Activated CD8-positive, alpha-beta T cell treated with anti-CD3 and anti-CD28 coated beads, Interleukin-2, amount 10 ng/mL, durations not matched to agents 7 days and 5 days (primary cell): ENCODE measurements at places on chromosomes 1 and 21.

DNA sequence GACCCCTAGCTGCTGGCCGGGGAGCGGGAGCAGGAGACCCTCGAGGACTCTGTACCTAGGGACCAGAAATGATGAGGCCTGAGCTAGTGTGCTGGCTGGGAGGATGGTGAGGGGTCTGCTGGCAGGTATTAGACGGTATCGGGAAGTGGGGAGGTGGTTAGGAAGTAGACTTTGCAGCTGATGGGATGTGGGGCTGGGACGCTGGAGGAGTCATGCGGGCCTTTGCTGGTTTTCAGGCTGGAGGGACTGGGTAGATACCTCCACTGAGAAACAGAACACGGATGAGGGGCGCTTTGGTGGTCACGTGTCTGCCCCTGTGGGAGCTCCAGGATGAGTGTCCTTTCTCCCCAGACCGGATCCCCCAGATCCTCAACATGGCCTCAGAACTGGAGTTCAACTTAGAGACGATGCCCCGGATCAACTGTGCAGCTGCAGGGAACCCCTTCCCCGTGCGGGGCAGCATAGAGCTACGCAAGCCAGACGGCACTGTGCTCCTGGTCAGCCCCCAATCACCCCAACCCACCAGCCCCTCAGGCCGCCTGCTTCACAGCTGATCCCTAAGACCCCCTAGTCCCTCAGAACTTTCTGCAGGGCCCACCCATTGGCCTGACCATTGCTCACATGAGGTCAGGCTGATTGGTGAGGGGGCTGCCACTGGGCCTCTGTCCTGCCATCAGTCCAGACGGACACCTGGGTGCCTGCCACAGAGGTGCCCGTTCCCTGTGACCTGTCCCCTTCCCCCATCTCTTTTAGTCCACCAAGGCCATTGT is 8.0 kb downstream of the TIE1 start:
- no peak for DNase-seq

DNA sequence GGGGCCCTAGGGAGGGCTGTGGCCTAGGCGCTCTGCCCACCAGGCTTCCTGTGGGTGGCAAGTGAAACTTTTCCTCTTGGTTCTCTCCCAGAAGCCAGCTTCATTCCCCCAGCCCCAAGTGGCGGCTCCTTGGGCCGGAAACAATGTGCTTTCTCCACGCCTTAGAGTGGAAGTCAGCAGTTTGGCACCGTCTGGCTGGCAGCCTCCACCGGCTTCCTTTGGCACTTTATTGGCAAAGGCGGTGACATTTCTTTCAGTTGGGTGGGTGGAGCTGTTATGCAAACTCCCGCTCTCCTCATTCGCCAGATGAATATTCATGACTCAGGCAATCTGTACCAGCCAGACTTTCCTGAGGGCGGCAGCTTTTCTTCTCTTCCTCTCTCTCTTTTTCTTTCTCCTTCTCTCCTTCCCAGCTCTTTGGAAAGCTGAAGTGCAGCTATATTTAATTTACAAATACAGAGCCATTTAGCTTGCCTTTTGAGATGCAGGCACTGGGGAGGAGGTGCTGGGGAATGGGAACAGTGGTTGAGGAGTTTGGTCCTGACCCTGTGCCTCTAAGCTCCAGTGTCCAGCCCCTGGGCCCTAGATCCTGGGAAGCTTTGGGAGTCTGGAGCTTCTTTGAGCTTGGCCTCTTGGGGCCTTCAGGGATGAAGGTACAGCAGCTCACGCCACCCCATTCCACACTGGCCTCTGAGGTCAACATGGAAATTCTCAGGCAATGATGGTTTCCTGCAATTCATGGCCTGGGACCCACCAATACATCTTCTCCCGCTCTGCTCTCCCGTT is 67.8 kb upstream of the POU3F1 start:
- no peak for DNase-seq

DNA sequence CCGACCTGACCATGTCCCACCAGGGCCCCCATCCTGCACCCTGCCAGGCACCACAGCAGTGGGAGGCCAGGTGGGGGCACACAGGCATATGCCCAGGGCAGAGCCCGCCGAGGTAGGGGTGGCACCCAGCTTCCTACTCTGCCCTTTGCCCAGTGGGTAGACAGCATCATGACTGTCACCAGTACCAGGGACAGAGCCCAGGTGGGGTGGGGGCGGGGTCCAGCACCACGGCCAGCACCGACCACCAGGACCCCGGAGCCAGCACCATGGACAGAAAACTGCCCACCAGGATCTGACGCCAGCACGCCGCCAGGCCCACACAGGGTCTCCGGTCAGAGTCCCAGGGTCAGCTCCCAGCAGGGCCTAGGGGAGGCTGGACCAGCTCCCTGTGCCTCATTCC is 3.8 kb downstream of the TAS1R3 start:
- DNase-seq: no peak

- DNase-seq: no peak
These were observed 166.8 kb upstream of the IVNS1ABP start for GRCh38 chr1:185483664-185484450.

DNA sequence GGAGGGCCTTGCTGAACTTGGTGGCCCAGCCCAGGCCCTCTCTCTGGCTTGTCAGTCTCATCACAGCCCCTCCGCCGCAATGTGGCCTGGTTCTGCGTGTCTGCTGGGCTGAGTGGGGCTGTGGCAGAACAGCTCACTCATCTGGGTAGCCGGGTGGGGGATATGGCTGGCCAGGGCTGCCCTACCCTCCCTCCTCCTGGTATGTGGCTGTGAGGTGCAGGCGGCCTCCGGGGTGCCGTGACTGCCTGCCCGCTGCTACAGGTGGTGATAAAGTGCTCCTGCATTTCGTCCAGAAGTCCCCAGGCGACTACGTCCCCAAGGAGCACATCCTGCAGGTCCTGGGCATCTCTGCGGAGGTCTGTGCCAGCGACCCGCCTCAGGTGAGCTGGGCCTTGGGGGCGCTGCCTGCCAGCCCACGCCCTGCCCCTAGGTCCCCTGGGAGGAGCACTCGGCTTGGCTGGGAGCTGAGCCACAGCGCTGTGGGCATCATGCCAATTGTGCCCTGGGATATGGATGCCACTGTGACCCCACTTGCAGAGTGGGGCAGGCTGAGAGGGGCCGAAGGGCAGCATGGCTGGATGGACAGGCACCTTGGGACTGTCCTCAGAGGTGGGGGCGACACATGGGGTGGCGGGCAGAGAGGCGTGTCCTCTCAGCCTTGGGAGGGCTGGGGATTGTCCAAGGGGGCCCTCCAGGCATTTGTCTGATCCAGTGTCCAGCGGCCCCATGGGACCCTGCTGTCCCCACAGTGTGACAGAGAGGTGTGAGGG is 2.3 kb downstream of the PRXL2B start:
- DNase-seq: no peak

GRCh38 chr1:114737314-114737849 is 20.4 kb downstream of the CSDE1 start:
- DNase-seq: no peak

DNA sequence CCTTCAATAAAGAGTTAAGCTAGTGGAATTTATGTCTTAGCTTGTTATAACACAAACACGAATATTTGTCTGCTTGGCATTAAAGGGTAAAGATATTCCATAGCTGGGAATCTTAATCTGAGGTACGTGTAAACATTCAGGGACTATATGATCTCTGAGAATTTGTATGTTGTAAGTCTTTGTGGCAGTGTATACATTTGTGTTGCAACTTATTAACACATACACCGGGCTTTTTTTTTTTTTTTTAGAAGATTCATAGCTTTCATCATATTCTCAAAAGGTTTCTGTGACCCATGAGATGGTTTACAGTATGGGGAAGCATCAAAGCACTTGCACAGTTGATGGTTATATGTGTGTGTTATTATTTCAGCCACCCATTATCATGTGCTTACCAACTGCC is 3.0 kb downstream of the GGPS1 start:
- no peak for DNase-seq

- DNase-seq: no peak
These were observed 70.1 kb upstream of the GORAB start for GRCh38 chr1:170461762-170462384.

DNA sequence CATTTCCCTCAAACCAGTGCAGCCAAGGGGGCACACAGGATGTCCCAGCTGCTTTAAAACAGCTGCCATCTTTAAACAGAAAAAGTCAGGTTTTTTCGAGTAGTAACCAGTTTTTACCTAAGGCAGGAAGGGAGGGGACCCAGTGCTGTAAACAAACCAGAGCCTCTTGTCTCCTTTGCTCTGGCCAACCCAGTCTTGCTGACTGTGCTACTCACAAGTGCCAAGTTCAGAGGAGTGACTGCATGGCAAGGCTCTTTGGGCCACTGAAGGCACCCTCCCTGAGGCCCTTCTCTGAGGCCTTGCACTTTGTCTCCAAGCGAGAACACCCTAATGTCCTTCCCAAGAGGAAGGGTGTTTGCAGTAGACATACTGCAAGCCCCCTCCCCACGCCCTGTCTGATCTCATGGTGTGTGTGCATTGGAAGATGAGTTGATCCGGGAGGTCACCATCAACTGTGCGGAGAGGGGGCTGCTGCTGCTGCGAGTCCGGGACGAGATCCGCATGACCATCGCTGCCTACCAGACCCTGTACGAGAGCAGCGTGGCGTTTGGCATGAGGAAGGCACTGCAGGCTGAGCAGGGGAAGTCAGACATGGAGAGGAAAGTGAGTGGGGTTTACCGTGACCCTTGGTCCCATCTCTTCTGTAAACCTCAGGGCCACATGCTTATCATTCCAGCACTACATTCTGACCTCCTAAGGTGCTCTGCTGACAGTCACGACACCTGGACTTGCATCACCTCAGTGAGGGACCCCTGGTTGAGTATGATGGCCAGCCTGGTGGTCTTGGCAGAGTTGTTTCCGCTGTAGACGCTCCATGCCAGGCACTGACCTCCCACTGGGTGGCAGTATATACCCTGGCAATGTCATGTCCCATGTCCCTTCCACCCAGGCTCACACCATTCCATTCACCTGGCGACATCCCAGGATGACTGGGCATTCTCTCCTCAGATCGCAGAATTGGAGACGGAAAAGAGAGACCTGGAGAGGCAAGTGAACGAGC is 4.7 kb downstream of the DNALI1 start:
- DNase-seq: peak; percentile 49

DNA sequence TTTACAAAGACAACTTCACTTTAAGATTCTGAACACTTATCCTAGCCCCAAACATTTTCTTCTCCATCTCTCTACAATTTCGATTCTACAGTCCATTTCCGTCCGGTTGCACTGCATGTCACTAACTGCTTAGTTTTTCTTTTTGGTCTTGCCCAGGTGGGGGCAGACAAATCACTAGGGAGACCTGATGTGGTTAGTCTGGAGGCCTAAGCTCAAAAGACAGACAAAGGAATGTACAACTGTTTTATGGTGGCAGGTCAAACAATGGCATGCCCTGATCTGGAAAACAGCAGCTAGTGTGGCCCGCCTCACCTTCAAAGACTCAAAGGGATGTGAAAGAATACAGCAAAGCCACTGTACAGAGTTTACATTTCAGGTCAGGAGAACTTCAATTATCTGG is 3.8 kb downstream of the ETV3 start:
- no peak for DNase-seq

DNA sequence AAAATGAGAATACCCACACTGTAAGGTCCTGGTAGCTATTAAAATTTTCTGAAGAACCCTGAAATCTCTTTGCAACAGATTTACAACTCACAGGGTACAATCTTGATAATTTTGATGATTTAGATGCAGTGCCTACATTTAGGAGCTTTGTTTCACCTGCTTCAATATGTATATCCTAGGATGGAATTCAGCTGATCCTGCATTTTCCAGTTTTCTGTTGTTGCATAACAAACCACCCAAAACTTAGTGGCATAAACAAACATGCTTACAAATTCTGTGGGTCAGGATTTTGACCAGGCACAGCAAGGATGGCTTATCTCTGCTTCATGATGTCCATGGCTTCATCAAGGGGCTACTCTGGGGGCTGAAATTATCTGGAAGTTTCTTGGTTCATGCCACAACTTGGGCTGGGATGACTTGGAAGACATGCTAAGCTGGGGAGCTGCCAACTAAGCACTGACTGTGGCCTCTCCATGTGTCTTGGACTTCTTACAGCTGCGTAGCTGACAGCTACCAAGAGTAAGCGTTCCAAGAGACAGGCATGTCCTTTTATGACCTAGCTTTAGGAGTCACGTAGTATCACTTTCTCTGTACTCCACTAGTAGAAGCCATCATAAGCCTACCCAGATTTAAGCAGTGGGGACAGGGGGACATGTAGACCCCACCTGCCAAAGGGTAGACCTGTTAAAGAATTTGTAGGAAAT is 108.5 kb downstream of the CACHD1 start:
- DNase-seq: no peak

GRCh38 chr1:35715568-35716002 is 3.1 kb downstream of the C1orf216 start:
- peak; percentile 87 for DNase-seq

DNA sequence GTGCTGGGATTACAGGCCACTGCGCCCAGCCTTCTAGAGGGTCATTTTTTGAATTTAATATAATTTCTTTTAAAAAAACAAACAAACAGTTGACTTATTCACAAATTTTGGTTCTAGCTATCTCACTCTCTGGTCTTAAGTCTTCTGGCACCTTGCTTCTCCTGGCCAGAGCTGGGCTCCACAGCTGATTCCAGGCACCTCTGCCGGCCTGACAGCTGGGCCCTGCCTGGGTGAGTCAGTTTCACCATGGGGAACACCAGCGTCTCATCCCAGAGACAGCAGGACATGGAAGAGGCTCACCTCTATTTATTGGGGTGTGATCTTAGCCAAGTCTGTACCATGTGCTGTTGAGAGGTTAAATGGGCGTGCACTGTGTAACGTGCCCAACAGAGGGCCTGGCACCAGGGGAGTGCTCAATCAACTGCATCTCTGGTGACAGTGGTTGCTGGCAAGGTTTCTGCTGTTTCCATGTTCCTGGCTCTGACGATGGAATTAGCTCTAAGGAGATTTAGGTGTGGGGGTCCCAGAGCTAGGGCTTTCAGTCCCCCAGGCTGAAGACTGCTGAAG is 956 bp downstream of the CPLANE2 start:
- DNase-seq: peak; percentile 63

- DNase-seq: no peak
These were observed 149.5 kb downstream of the ZBTB18 start for GRCh38 chr1:244200596-244200995.

- no peak for DNase-seq
These were observed 252.7 kb downstream of the LRRC40 start for GRCh38 chr1:69952676-69953075.

GRCh38 chr1:84862810-84863251 is 30.2 kb downstream of the LPAR3 start:
- DNase-seq: peak; percentile 80

GRCh38 chr1:84582802-84583587 is 8.8 kb upstream of the CTBS start:
- DNase-seq: no peak

GRCh38 chr1:210728437-210729149 is 399.9 kb downstream of the HHAT start:
- DNase-seq: no peak

- DNase-seq: no peak
These were observed 80.5 kb downstream of the HIVEP3 start for GRCh38 chr1:41838266-41838665.

- no peak for DNase-seq
These were observed 55.9 kb upstream of the PTGFRN start for GRCh38 chr1:116853680-116854402.

DNA sequence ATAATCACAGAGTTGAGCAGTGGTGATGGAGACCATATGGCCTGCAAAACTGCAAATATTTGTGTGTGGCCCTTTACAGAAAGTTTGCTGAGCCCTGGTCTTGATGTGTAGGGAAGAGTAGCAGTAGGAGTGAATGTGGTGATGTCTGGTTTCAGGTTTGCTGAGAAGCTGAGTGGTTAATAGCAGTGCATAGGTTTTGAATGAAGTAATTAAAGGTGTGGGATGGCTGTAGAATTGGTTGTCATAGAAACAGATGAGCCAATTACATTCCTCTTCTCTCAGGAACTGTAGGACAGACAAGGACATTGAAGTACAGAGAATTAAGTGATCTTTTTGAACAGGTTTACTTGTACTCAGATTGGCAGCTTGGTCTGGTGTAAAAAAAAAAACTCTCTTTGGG is 37.4 kb downstream of the PRDM2 start:
- DNase-seq: no peak
